ENCODE measurements at places on chromosomes 11 and 22. TPM values are rescaled to one million over a fixed set of nuclear protein-coding genes. Genes with fewer than 3 reads are reported as not detected.

SAA2 gene
- not detected for total RNA-seq

MS4A14 gene
- not detected for total RNA-seq

MISFA gene
- total RNA-seq: not detected

CHKB gene
- total RNA-seq: 26.9 TPM

IL18 gene
- total RNA-seq: 2.9 TPM

CASP12 gene
- total RNA-seq: not detected
